ENCODE measurements at places on chromosomes 12 and 14.

DNA sequence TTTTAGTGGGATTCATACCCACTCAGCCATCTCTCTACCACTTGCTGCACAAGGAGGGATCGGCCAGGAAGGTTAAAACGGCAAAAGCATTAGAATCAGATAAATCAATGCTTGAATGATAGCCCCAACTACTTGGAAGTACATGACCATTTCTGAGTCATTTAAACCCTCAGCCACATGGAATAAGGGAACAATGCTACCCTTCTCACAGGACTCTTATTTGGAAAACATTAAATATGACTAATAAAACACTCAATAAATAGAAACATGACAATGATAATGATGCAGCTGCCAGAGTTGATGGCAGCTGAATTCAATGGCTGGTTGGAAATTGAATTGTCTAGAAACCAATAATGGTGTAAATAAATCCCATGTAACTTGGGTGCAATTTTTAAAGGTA, 165.4 kb downstream of the FLRT2 start:
- DNase-seq, result no peak

DNA sequence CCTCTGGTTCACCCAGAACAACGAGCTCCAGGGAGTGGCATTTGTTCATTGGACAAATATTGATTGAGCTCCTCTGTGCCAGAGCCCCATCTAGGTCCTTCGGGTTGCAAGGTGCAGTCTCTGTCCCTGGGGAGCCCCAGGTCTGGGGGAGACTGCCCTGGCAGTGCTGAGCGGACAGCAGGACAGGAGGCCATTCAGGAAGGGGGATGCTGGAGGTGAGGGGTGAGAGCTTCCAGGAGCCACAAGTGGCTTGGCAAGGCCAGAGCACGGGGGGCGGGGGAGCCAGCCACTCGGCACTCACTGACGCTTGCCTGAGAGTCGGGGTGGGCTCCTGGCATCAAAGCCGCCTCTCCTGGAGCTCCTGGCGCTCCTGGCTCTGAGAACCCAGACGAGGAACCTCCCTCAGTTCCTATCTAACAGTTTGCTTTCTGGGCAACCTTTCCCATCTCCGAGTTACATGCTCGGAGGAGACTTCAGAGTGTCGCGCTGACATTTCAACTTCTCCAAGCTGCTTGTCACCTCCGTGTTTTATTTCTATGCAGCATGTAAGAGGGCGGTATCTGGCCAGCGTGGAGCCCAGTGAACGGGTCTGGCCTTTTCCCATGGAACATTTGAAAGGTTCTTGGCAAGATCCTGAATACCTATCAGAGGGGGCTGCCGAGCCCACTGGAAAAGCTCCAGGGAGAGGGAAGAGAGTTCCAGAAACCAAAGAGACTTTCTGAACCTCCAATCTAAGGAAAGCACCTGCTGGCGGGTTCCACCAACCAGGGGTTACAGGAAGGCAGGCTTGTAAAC, 62.0 kb upstream of the BCL11B start:
- DNase-seq, result no peak

- DNase-seq, result no peak
Observed at GRCh38 chr14:103074729-103075367, 9.2 kb upstream of the LBHD2 start.

GRCh38 chr12:110844551-110845338, 2.0 kb upstream of the CCDC63 start:
- DNase-seq, result no peak

GRCh38 chr12:14393751-14394150, 28.3 kb downstream of the ATF7IP start:
- DNase-seq, result no peak

- DNase-seq, result no peak
Observed at GRCh38 chr12:65121049-65121955, at the start of gene WIF1. TSS of gene WIF1 (minus strand) at chr12:65121305. CDS start at chr12:65121191, 114 bp downstream.

DNA sequence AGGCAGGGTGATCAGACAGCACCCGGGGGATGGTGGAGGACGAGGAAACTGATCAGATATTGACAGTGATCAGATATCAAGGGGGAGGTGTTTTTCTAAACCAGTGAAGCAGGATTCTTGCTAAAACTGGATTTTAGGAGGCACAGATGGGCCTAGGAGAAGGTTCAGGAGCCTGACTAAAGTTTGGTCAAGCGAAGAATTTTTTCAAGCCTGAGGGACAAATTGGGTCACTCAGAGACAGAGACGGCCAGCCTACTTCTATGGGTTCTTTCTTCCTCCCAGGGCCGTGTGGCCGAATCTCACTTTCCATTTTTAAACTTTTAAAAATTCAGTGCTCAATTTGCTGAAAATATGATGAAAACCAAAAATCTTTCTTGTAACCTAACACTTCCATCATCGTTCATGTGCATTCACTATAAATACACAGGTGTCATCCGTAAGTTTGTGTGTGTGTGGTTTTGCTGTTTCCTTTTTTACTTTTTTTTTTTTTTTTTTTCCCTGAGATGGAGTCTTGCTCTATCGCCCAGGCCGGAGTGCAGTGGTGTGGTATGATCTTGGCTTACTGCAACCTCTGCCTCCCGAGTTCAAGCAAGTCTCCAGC, 68.5 kb downstream of the RIN3 start:
- no peak for DNase-seq

GRCh38 chr14:102917469-102918211, 4.8 kb upstream of the AMN start:
- DNase-seq, result no peak

DNA sequence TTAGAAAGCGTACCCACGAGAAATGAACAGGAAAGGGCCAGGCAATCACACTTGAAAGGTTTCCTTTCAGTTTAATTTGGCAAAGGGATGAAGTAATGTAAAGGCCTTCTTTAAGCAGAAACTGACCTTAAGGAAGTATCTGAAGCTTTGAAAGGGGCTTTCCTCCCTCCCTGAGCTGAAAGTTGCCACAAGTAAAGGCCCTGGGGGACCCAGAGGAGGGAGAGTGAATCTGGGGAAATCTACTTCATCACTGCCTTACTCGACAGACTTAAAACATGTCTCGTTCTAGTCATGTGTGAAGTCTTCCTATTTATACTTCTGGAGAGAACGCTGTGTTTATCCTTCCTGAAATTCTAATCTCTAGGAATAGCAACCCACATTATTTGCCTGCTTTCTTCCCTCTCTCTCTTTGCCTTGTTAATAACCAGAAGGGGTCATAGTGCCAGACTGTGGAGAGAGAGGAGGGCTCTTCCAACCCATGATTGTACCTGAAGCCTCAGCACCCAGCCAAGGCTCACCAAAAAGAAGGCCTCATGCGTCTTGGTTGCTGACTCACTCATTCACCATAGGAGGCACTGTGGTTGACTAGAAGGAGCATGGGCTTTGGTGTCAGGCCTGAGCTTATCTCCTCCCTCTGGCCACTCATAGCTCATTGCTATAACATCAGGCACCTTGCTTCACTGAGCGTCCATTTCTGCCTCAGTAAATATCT, 10.2 kb upstream of the GPX2 start:
- no peak for DNase-seq

DNA sequence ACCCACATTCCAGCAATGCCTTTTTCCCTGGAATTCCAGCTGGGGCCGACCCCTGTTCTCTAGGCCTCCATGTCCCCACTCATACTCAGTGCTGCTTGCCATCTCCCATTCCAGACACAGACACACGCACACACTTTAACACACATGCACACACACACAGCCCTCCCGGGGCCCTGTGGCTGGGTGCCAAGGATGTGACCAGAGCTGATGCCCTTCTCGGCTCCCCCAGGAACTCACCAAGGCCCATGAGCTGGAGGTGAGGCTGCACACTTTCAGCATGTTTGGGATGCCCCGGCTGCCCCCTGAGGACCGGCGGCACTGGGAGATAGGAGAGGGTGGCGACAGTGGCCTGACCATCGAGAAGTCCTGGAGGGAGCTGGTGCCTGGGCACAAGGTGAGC, 4.3 kb downstream of the PLEKHG6 start:
- no peak for DNase-seq

GRCh38 chr14:102417646-102418045, 54.9 kb downstream of the TECPR2 start:
- no peak for DNase-seq

GRCh38 chr14:97788364-97788763, 991.2 kb downstream of the VRK1 start:
- no peak for DNase-seq

DNA sequence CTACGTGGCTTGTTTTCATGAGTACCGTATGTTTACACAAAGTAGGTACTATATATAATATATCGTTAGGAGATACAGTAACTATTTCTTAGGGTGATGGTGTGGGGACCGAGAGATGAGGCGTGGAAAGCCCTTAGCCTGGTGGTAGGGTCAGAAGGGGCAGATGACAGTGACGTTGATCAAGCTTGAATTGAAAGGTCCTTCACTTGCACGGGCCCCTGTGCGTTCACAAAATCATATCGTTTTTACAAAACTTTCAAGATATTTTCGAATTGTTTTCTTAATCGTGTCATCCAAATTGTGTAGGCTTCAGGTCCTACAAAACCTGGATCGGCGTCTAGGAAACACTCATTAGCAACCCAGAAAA, 881 bp upstream of the SOS2 start:
- no peak for DNase-seq

GRCh38 chr12:92785563-92785950, 82.8 kb downstream of the PLEKHG7 start:
- DNase-seq, result no peak

DNA sequence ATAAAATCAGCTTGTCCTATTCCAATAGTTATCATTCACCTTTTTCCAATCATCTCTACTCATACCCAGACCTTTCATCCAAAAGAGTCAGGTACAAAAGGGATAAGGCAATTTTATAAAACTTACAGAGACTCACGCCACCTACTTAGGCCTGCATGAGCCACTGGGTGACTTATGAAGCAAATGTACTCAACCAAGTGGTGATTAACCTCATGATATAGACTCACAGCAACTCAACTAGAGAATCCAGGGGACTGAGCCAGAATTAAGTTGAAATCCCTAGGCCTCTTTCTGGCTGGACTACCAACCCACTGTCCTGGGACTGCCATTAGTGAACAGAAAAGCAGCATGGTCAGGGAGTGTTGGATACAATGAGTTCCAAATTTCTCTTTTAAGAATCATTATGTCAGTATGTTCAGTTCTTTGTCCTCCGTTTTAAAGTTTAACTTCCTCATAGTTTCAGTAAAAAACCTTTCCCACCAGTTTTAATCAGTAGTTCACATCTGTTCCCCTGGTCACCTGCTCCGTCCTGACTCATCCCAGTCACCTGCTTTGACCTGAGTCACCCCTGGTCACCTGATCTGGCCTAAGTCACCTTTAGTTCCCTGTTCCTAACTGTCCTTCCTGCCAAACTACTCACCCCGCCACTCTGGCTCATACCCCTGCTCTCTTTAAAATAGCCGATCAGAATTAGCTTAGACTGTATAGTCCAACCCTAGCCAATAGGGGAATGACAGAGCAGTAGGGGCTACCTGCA, 36.8 kb downstream of the SPTSSA start:
- no peak for DNase-seq

- no peak for DNase-seq
Observed at GRCh38 chr14:103091041-103091882, 3.3 kb upstream of the EXOC3L4 start.

- no peak for DNase-seq
Observed at GRCh38 chr12:43501703-43502102, 50.3 kb downstream of the ADAMTS20 start.

GRCh38 chr12:54935235-54935951, 49.2 kb downstream of the TESPA1 start:
- DNase-seq, result no peak

GRCh38 chr14:34714320-34715126, at the start of gene CFL2:
TSS of gene CFL2 (minus strand) at chr14:34714593. CDS start at chr14:34714540, 53 bp downstream.
- DNase-seq, result no peak

GRCh38 chr12:62621101-62621638, 154.5 kb downstream of the MON2 start:
- DNase-seq, result peak; percentile 92

- no peak for DNase-seq
Observed at GRCh38 chr12:106176560-106176959, 37.8 kb upstream of the NUAK1 start.

DNA sequence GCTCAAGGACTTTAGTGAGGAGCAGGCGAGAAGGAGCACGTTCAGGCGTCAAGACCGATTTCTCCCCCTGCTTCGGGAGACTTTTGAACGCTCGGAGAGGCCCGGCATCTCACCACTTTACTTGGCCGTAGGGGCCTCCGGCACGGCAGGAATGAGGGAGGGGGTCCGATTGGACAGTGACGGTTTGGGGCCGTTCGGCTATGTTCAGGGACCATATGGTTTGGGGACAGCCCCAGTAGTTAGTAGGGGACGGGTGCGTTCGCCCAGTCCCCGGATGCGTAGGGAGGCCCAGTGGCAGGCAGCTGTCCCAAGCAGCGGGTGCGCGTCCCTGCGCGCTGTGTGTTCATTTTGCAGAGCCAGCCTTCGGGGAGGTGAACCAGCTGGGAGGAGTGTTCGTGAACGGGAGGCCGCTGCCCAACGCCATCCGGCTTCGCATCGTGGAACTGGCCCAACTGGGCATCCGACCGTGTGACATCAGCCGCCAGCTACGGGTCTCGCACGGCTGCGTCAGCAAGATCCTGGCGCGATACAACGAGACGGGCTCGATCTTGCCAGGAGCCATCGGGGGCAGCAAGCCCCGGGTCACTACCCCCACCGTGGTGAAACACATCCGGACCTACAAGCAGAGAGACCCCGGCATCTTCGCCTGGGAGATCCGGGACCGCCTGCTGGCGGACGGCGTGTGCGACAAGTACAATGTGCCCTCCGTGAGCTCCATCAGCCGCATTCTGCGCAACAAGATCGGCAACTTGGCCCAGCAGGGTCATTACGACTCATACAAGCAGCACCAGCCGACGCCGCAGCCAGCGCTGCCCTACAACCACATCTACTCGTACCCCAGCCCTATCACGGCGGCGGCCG, 1.1 kb downstream of the PAX9 start:
- DNase-seq, result no peak

DNA sequence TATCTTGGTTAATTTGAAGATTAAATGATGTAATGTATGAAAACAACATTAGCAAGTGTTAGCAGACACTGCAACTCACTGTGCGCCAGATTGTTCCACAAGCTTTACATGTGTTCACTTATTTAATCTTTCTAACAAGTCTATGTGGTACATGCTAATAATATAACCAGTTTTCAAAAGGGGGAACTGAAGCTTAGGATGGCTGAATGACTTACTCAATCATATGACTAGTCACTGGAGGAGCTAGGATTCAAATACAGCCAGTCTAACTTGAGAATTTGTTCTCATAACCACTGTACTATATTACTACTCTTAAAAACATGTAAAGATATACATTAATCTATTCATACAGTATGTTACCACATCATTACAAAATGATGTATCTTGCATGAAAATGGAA, 60.5 kb upstream of the LRIG3 start:
- DNase-seq, result no peak

GRCh38 chr12:13976028-13976584, 5.3 kb downstream of the GRIN2B start:
- DNase-seq, result no peak
